Thoracic aorta (tissue), 2 donors: ENCODE measurements at places on chromosomes 6 and 20.

- DNase-seq: no peak
Observed at GRCh38 chr6:152836523-152836922, 85.9 kb downstream of the VIP start.

DNA sequence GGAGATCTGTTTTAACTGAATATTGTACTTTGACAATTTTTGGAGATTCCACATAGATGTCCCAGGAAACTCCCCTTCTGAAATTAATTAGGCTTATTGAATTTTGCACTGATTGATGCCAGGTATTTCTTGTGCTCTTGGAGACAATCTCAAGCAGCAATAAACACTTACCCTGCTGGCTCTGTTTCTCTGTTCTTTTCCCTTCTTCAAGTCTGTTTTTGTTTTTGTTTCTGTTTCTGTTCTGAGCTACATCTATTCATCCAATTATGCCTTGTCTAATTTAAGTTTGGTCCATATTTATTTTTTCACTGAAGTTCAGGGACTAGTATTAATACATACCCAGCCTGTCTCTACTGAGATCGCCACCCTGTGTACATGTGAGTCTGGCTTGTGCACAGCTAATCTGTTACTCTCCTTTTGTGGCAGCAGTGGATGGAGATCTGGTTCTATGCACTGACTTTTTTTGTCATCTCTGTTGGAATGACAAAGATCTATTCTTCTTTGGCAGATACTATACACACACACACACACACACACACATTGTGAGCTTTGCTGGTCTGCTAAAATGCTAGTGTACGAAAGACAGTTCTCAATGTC lies 51.9 kb downstream of the IL22RA2 start:
- DNase-seq: no peak

DNA sequence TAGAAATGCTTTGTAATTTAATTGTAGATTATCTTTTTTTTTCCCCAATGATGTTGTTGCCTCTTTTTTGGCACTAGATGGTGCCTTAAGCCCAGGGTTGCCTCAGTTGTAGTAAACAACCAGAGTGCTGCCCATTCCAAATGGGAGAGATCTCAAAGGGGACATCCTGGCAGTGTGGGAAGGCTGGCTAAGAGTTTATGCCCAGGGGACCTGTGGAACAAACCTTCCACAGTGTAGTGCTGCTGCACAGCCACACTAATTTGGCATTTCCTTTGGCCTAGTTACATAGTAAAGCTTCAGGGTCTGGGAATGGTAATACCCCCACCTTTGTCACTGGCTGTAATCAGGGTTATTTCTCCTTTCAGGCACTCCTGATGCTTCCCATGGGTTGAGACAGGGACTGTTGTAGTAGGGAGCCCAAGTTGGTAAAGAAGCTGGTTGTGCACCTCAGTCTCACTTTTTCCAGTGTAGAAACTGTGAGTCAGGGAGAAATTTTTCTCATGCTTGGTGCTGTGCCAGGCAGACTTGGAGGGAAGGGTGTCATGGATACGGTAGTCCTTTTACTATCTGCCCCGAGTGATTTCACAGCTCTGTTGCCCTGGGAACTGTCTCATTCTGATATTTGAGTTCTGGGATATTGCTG lies 177.8 kb upstream of the ECI2 start:
- DNase-seq: peak; percentile 21

DNA sequence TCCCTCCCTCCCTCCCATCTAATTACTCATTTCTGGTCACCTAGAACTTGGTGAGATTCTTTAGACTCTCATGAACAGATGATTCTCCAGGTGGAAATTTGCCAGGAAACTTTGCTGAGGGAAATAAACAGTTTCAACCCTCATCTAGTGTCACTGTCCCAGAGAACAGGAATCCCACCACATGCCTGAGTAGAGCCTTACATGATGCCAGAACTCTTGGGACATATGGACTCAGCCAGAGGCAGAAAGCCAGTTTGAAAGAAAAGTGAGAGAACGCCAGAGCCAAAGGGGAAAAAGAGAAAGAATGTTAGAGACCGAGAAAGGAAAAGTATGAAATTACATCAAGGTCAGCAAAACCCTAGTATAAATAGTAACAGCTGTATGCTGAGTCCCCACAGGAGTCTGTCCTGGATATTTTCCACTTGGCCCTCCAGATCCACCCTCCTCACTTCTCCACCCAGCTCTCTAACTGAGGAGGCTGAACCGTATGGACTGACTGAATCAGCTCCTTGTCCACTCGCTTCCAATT lies 127.5 kb upstream of the COL21A1 start:
- DNase-seq: no peak

GRCh38 chr6:167933847-167934246 lies 63.6 kb upstream of the KIF25 start:
- DNase-seq: no peak

DNA sequence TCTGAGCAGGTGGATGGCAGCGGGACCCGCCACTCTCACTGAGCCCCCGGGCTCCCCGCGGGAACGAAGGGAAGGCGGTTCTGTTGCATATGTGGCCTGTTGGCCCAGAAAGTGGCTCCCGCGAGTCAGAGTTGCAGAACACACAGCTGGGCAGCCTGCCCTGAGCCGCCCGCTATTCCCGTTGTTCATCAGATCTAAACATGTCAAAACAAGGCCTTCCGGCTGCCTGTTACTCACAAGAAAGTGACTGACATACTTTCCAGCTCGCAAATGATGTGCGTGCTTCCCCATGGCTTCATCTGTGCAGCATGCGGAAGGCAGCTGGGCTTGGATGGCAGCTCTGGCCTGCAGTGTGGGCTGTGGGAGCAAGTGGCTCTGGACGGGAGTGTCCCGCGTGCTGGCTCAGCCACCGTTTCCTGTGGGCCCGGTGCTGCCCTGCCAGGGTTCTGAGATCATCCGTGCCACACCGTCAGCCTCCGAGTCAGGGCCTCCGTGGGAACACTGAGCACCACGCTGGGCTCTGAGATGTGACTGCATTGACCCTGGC lies 227.3 kb downstream of the ERMARD start:
- no peak for DNase-seq

DNA sequence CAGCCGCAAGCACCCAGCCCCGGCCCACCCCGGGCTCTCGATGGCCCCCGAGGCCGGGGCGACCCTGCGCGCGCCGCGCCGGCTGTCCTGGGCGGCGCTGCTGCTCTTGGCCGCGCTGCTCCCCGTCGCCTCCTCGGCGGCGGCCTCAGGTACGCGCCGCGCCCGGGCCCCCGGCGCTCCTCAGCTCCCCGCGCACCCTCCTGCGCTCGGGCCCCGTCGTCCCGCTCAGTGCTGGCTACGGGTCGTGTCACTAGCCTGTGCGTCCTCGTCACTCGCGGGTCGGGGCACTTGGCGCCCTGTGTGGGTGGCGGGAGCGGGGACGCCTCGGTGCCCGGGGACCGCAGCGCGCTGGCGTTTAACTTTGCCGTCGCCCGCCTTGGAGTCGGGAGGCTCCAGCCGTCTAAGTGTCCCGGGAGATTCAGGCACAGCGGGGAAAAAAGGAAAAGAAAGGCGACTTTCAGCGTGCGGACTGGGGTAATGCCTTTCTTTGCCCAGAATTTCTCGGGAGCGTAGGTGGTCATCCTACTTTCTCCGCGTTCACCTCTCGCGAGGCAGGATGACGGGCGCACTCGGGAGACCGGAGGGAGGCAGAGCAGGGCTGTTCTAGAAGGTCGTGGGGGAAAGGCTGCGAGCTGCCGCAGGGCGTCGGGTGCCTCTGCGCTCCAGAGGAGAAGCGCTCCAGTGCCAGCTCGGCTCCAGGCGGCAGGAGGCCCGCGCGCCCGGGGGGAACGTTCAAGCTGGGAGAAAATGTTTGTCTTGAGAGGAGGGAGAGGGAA lies 545 bp downstream of the FNDC1 start:
- no peak for DNase-seq

- peak; percentile 67 for DNase-seq
Observed at GRCh38 chr6:13303668-13304017, 24.7 kb downstream of the TBC1D7 start.

DNA sequence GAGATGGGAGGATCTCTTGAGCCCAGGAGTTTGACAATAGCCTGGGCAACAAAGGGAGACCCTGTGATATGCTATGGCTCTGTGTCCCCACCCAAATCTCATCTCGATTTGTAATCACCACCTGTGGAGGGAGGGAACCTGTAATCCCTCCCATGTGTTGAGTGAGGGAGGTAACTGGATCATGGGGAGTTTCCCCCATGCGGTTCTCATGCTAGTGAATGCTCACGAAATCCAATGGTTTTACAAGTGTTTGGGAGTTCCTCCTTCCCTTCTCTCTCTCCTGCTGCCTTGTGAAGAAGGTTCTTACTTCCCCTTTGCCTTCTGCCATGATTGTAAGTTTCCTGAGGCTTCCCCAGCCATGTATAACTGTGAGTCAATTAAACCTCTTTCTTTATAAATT lies 3.4 kb downstream of the NUDT3 start:
- no peak for DNase-seq
